ENCODE measurements at places on chromosomes 12 and 14.

DNA sequence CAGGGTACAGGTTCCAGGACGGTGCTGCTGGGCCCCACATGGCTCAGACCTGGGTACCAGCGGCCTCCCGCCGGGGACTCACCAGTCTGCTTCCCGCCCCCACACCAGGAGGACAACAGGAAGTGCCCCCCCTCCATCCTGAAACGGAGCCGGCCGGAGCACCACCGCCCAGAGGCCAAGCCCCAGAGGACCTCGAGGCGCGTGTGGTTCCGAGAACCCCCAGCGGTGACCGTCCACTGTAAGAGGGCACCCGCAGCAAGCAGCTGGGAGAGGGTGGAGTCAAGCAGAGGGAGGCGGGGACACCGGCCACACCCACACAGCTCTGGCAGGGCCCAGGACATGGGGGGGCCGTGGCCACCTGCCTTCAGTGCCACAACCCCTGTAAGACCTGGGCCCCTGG, 8.1 kb downstream of the C14orf180 start:
- DNase-seq = no peak

- no peak for DNase-seq
These were observed 120.9 kb upstream of the FOXN3 start for GRCh38 chr14:89537911-89538310.

- DNase-seq = no peak
These were observed 13.3 kb upstream of the RGS6 start for GRCh38 chr14:71918955-71919354.

GRCh38 chr12:81094718-81095360, 17.0 kb downstream of the ACSS3 start:
- DNase-seq = no peak

GRCh38 chr14:66746316-66747006, 238.5 kb downstream of the GPHN start:
- DNase-seq = peak; percentile 43

- peak; percentile 53 for DNase-seq
These were observed 27.0 kb downstream of the TPCN1 start for GRCh38 chr12:113248051-113248825.

- no peak for DNase-seq
These were observed 25.6 kb upstream of the DBX2 start for GRCh38 chr12:45076417-45077026.

GRCh38 chr14:73250781-73251500, 13.6 kb downstream of the PAPLN start:
- peak; percentile 75 for DNase-seq

DNA sequence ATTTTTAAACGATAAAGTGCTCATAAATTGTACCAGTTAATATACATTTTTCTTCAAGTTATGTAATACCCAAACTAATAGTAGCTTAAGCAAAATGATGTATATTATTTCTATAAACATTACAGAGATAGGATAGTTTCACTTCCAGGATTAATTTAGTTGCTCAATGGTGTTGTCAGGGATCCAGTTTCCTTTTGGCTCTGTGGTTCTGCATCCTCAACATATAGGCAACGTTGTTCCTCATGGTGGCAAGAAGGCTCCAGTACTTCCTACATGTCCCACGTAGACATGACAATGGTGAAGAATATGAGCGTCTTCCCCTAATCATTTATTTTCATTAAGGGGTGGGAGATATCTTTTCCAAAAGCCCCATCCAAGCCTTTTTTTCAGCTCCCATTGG, 60.7 kb upstream of the DCD start:
- DNase-seq = no peak

- DNase-seq = peak; percentile 77
These were observed 6.7 kb upstream of the MTA1 start for GRCh38 chr14:105412771-105413543.

DNA sequence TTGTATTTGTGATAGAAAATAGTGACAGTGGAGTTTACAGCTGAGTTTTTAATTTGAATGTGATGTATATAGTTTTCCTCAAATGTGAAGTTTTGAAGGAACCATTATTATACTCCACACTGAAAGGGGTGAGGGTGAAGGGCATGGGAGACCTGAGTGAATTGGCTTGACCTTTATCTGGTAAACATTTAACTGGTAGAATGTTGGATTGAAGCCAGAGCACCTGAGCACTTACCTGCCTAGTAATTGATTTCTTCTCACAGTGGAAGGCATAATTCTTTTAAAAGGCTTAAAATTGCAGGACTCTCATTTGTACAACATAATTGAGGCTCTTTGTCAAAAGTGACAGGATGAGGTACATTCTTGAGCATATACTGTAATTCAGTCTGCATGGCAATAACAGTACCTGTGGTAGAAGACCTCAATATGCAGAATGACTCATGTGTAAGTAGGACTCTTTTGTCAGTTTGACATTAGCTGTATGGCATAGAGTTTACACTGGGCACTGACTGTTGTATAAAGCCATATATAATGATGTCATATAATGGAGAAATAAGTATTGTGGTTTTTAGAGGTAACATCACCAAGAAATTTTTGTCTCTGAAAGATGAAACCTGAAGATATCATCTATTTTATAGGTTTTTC, 309.6 kb downstream of the TMTC2 start:
- no peak for DNase-seq

DNA sequence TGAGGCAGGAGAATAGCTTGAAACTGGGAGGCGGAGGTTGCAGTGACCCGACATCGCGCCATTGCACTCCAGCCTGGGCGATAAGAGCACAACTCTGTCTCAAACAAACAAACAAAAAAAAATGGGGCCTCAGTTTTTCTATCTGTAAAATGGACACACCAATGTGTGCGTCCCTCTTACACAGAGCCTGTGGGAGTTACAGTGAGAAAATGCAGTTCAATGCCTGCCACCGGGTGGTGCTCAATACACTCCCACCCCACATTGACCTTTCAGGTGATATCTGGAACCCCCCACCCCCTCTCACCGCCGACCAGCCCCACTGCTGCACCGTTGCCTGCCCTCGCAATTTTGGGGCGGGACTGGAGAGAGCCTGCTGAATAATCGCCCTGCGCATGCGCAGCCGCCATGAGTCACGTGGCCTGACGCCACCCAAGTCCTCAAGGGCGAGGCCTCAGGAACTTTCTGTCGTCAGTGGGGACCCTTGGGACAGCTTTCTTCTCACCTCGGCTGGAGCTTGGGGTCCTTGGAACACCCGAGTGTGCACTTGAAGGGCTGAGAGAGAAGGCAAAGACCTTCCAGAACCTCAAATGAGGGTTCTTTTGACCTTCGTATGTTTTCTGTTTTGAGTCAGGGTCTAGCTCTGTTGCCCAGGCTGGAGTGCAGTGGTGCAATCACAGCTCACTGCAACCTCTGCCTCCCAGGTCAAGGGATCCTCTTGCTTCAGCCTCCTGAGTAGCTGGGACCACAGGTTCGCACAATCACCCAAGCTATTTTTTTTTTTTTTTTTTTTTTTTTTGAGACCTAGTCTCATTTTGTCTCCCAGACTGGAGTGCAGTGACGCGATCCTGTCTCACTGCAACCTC, 14.6 kb upstream of the CABP1 start:
- DNase-seq = no peak

DNA sequence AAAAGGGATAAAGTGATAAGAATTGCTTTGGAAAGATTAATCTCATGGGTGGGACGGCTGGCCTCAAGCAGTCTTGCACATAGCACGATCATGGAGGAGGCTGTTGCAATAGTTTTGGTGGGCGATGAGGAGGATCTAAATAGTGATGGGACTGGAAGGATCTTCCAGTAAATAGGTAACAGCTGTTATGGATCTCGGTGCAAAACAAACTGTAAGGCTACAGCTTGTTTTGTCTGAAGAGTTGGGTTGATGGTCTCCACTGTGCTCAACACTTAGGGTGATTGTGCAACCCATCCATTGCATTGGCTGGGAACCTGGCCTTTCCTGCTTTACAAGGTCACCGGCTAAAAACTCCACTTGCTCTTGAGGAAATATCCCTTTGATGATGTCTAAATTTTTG, 21.0 kb downstream of the IGF1 start:
- no peak for DNase-seq

DNA sequence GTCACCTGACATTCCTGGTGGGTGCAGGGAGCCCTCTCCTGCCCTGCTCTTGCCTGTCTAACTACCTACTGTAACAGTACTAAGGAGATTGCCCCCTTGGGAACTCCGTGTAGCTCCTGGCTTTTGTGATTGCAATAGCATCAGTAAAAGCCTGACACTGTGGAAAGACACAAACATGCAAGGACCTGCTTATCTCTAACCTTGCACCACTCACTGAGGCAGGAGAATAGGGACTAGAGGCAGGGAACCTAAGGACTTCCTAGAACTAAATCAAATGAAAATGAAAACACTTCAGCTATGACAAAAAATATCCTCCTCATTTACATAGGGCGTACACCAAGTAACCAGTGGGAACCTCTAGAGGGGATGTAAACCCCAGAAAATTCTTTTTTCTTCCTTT, 28.5 kb downstream of the TUBA1A start:
- DNase-seq = no peak

- peak; percentile 94 for DNase-seq
These were observed 41.9 kb upstream of the FKBP4 start for GRCh38 chr12:2752676-2753371.

GRCh38 chr12:2415568-2415944, 362.8 kb downstream of the CACNA1C start:
- peak; percentile 64 for DNase-seq

GRCh38 chr12:32211066-32211899, 104.6 kb downstream of the BICD1 start:
- no peak for DNase-seq

GRCh38 chr12:88339254-88339949, 197.3 kb downstream of the TMTC3 start:
- no peak for DNase-seq

DNA sequence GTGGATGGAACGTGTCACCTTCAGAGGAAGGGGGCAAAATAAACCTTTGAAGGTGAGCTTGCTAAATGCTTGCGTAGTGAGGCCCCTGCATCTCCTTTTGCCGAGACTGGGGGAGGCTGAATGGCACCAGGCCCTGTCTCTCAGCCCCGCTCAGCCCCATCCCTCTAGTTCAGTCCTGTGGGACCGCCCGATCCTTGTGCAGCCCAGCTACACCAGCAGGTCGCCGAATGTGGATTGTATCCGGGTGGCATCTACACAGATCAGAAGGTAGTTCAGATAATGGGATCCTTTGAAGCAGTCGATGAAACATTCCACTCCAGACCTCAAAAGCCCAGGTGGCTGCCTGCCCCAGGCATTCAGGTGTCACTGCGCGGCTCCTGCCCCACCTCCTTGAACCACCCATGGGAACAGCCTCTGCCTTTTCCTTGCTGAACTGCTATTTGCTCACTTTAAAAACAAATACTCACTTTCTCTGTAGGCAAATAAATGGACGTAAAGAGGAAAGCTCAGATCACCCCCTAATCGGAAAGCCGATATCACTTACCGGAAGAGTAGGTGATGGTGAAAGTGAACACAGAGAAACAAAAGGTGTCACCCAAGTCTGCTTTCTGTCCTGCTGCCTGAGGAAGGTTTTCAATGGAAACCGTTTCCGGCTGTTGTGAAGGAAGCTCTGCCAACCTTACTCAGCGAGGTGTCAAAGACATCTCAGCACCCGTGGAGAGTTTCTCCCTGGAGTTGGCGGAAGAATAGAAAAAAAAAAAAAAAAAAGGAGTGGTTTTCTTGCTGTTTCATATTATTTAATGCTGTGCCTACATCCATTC, 100.3 kb upstream of the NCOR2 start:
- no peak for DNase-seq

GRCh38 chr12:76830436-76830835, 48.4 kb downstream of the CSRP2 start:
- peak; percentile 5 for DNase-seq

DNA sequence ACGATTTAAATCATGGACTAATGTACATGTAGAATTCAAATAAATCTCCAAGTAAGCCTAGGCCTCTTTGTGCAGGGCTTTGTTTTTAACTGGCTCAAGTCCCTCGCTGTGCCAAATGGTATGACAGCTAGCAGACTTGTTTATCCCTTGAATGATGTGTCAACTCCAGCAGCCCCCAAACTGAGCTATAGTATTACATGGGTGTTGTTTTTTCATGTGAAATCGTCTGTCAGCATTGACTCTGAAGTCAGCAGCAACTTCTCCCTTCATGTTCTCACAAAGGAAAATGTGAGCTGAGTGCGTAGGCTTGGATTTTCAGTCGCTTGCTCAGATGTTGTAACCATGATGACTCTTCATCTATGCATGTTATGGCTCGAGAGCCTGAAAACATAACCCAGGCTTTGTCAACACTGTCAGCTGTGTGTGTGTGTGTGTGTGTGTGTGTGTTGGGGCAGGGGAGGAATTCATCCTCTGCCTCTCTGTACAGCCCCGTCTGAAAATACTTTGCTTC, 73.3 kb downstream of the PTHLH start:
- peak; percentile 84 for DNase-seq

DNA sequence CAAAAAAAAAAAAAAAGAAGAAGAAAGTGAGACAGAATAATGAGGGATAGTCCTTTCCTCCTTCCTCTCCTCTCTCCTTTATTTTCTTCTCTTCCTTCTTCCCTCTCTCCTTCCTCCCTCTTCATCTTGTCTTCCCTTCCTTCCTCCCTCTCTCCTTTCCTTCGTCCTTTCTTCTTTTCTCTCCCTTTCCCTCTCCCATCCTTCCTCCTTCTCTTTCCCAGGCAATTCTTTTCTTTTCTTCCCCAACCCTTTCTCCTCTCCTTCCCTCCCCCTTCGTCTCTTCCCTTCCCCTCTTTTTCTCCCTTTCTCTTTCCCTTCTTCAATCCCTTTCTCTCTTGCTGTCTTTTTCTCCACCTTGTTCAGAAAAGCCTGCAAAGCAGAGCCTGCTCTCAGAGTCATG, 3.6 kb upstream of the CHST11 start:
- DNase-seq = no peak

GRCh38 chr14:41062826-41063225, 543.9 kb upstream of the LRFN5 start:
- DNase-seq = no peak

DNA sequence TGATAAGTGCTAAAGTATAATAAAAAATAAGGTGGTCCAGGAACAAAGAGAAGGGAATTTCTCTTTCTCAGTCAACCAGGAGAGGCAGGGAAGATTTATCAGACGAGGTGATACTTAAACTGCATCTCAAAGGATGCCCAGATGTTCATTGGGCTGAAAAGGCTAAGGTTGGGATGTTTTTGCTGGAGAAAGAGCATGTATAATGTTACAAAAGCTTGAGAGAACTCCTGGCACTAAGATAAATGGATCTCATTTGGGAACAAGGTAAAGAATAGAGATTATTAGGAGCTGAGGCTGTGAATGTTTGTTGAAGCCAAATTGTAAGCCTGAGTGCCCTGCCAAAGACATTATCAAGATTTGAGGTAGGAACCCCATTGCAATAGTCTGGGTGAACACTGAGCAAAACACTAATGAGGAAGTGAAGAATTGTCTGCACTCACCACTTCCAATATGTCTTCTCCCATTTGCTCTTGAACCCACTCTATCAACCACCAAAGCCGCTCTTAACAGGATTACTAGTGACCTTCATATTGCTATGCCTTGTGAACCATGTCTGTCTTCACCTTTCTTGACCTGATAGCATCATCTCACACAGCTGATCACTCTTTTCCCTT, 149.0 kb upstream of the ARID2 start:
- DNase-seq = no peak

GRCh38 chr12:49022558-49023178, 4.1 kb upstream of the PRKAG1 start:
- peak; percentile 58 for DNase-seq

Data from osteoblast (primary cell).